Activated CD8-positive, alpha-beta T cell treated with anti-CD3 and anti-CD28 coated beads for 36 hours (primary cell): ENCODE measurements at places on chromosomes 11 and 22. TPM values are rescaled to one million over a fixed set of nuclear protein-coding genes. Genes with fewer than 3 reads are reported as not detected.

GRCh38 chr22:45760682-45761081 lies 89.0 kb downstream of the ATXN10 start:
- no peak overlapping the region for H3K27ac ChIP-seq
- DNase-seq = no peak
- H3K27me3 ChIP-seq = no peaks in the 10 kb centered on the region
- H3K4me3 ChIP-seq = no peak overlapping the region

DNA sequence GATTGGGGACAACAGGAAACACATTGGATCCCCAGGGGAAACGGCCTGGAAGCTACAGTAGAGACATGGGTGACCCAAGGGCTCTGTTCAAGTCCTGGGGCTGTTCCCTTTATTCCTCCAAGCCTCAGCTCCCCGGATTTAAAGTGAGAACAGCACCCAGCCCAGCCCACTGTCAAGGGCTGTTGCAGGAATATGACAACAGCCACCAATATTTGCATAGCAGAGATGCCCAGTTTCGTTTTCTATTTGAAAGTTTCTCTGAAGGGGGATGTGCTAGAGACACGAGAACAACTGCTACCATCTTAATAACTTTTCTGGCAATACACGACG lies 81.1 kb upstream of the WNT7B start:
- peak; percentile 50 for DNase-seq
- H3K27ac ChIP-seq = peak overlapping the region; percentile 81
- peaks cover 4% of the 10 kb centered on the region for H3K36me3 ChIP-seq
- peaks cover 38% of the 10 kb centered on the region for H3K4me1 ChIP-seq
- peak overlapping the region; percentile 32 for H3K4me3 ChIP-seq

DNA sequence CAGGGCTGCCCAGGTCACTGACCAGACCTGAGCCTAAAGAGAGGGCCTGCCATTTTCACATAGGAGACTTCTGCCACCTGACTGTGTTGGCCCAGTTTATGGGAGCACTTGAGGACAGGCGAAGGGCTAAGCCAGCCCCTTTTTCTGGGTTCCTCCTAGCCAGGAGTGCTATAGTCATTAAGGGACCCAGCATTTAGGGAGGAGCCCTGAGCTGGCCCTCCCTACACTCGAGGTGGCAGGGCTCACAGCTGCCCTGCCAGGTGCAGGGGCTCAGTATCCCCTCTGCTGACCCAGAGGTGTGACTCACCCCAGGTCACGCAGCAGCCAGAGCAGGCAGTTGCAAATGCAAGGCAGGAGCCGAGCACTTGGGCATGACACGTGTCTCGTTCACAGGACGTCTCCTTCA lies 86.3 kb upstream of the CRYBB3 start:
- no peak overlapping the region for H3K27ac ChIP-seq
- peak overlapping the region; percentile 78 for H3K4me3 ChIP-seq
- H3K4me1 ChIP-seq = peaks cover 29% of the 10 kb centered on the region
- no peaks in the 10 kb centered on the region for H3K27me3 ChIP-seq

- H3K36me3 ChIP-seq = no peaks in the 10 kb centered on the region
- H3K4me1 ChIP-seq = no peaks in the 10 kb centered on the region
- no peak overlapping the region for H3K4me3 ChIP-seq
- peaks cover 10% of the 10 kb centered on the region for H3K27me3 ChIP-seq
These were observed 23.7 kb downstream of the HTR3A start for GRCh38 chr11:113998574-113998973.

DNA sequence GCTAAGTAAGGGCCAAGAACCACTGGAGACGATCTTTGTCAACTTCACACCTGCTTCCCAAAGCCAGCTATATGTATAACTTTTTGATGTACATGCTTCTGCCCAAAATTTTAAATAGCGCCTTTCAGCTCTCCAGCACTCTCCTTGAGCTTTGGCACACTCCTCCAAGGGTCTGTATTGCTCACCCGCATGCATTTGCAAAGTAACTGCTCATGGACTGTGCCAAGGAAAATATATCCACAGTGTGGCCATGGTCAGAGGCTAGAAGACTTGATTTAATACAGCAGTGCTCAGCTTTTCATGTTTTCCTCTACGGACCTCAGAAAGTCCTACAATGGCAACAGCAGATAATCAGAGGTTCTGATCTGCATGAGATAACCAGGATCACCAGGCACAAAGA lies 550.1 kb downstream of the SOX6 start:
- no peak for DNase-seq
- H3K36me3 ChIP-seq = no peaks in the 10 kb centered on the region
- no peak overlapping the region for H3K27ac ChIP-seq
- H3K27me3 ChIP-seq = peaks cover 3% of the 10 kb centered on the region
- peaks cover under 1% of the 10 kb centered on the region for H3K4me1 ChIP-seq

GRCh38 chr11:76834151-76834550 lies 26.6 kb upstream of the ACER3 start:
- no peaks in the 10 kb centered on the region for H3K36me3 ChIP-seq
- no peak for DNase-seq
- no peak overlapping the region for H3K27ac ChIP-seq
- peaks cover 5% of the 10 kb centered on the region for H3K27me3 ChIP-seq
- H3K4me3 ChIP-seq = no peak overlapping the region

DNA sequence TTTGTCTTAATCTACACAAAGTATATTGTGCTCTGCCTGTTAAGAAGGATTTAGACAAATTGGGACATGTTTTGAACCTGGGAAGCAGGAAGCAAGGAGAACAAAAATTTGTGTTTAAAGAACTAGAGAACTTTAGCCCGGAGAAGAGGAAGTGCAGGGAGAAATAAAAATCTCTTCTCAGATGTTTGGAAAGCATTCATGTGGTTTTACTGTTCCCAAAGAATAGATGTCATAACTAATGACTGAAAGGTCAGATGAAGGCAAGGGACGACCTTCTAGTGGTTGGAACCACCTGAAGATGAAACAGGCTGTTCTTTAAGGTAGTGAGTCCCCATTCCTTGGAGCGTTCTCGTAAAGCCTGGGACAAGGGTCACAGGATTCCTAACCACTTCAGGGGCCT lies 38.3 kb downstream of the IRAG1 start:
- no peak for DNase-seq
- no peak overlapping the region for H3K27ac ChIP-seq
- H3K4me3 ChIP-seq = no peak overlapping the region
- H3K36me3 ChIP-seq = no peaks in the 10 kb centered on the region
- peaks cover 27% of the 10 kb centered on the region for H3K4me1 ChIP-seq

DNA sequence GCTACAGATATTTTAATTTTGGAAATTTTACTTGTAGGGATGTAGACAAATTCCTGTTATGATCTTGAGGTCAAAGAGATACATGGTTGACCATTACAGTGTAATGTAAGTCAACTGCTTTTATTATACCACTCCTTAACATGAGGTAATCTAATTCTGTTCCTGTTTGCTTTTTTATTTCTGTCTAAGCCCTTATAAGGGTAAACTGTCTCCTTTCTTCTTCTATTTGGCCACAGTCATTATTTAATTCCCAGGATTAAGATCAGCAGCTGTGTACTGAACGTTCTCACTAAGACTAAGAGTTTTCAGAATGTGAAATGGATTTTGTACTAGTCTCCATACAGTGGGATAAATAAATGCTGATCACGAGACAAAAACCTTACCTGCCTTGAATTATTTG lies 32.8 kb downstream of the C2CD3 start:
- H3K4me3 ChIP-seq = no peak overlapping the region
- DNase-seq = no peak
- peaks cover 16% of the 10 kb centered on the region for H3K36me3 ChIP-seq
- H3K27me3 ChIP-seq = no peaks in the 10 kb centered on the region

GRCh38 chr22:44668190-44668885 lies 33.7 kb upstream of the PRR5 start:
- no peaks in the 10 kb centered on the region for H3K36me3 ChIP-seq
- H3K4me1 ChIP-seq = peaks cover 60% of the 10 kb centered on the region
- no peaks in the 10 kb centered on the region for H3K27me3 ChIP-seq

GRCh38 chr11:35923452-35923851 lies 20.4 kb upstream of the LDLRAD3 start:
- H3K4me1 ChIP-seq = no peaks in the 10 kb centered on the region
- no peak overlapping the region for H3K4me3 ChIP-seq
- DNase-seq = no peak
- peaks cover 4% of the 10 kb centered on the region for H3K27me3 ChIP-seq
- H3K27ac ChIP-seq = no peak overlapping the region

GRCh38 chr11:125347261-125347585 lies 148.8 kb downstream of the FEZ1 start:
- H3K27ac ChIP-seq = no peak overlapping the region
- no peaks in the 10 kb centered on the region for H3K4me1 ChIP-seq
- H3K4me3 ChIP-seq = no peak overlapping the region
- peaks cover 7% of the 10 kb centered on the region for H3K27me3 ChIP-seq

DNA sequence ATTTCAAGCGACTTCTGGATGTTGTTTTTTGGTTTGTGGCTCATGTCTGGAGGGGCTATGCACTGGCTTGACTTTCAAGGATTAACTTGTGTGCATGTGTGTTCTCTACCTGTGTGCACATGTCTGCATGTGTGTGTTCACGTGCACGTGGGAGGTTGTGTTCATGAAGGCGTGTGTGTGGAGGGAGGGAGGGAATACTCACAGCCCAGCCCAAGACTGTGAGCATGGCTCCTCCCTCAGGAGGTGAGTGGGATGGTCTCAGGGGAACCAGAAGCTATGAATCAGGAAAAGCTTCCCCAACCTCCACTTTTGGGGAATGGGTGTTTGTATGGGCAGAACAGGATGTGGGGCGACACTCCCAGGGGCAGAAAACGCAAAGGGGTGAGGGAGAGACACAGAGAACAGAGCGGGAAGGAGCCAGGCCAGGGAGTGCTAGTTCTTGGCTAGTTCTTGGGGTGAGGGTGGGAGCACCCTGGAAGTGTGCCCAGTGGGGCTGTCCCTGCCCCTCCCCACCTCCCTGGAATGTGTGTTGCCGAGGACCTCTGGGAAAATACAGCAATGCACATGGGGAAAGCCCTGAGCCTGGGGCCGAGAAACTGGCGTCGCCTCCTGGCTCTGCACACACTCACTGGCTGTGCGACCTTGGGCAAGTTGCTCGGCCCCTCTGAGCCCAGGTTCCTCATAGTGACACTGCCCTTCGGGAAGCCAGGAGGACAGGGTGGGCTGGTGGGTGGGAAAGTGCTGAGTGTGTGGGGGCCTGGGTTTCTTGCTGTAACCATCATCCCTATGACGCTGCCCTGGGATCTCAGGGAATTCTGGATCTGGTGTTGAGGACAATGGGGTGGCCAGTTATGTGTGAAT lies 16.9 kb upstream of the ALX4 start:
- H3K36me3 ChIP-seq = no peaks in the 10 kb centered on the region
- H3K27me3 ChIP-seq = peaks cover 61% of the 10 kb centered on the region
- no peak overlapping the region for H3K4me3 ChIP-seq
- H3K27ac ChIP-seq = no peak overlapping the region

DNA sequence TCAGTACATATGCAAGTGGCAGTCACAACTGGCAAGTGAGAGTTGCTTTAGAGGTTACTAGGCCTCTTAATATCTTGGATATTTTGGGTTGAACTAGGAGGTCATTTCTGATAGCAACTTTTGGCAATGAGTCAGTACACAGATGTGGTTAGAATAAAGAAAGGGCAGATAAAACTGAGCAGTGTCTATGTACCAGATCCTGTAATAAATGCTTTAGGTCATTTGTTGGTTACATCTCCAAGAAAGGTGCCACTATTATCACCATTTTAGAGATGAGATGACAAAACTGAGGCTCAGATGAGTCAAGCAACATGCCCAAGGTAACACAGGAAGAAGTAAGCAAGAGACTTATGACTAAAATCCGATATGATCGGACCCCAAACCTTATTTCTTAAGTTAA lies 25.0 kb downstream of the MAML2 start:
- no peak for DNase-seq
- H3K4me1 ChIP-seq = peaks cover 92% of the 10 kb centered on the region
- H3K36me3 ChIP-seq = peaks cover 54% of the 10 kb centered on the region
- H3K27ac ChIP-seq = peak overlapping the region; percentile 64
- no peak overlapping the region for H3K4me3 ChIP-seq

DNA sequence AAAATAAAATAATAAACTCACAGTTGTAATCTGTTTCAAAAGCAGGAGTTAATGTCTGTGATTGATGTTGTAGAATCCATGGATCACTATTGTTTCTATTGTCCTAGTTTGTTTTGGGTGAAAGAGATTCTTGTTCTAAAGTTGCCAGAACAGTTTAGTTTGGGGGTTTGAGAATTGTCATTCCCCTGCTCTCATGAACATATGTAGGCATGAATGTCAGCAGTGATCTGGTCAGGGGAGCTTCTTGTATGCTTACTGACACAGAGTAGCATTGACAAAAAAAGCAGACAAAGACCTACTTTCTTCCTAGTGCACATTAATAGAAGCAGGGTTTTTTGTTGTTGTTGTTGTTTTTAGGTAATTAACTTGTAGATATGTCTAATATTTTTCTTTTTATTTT lies 38.6 kb downstream of the ARHGAP1 start:
- H3K4me1 ChIP-seq = no peaks in the 10 kb centered on the region
- H3K36me3 ChIP-seq = peaks cover 24% of the 10 kb centered on the region
- H3K4me3 ChIP-seq = no peak overlapping the region
- no peak for DNase-seq

DNA sequence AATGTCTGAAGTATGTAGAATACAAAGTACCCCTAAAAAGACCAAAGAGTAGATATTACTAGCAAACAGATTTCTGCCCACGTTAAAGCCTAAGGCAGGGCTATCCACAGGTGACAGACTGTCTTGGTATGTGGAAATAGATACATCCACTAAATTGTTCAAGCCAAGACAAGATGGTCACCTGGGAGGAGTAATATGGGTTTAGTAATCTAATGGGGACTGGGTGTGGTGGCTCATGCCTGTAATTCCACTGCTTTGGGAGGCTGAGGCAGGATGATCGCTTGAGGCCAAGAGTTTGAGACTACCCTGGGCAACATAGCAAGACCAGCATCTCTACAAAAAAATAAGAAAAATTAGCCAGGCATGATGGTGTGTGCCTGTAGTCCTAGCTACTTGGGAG lies 7.5 kb downstream of the SGSM3 start:
- peaks cover 32% of the 10 kb centered on the region for H3K4me1 ChIP-seq
- H3K4me3 ChIP-seq = no peak overlapping the region
- peaks cover 11% of the 10 kb centered on the region for H3K36me3 ChIP-seq
- no peak overlapping the region for H3K27ac ChIP-seq
- no peak for DNase-seq

- H3K27me3 ChIP-seq = no peaks in the 10 kb centered on the region
- H3K36me3 ChIP-seq = peaks cover 2% of the 10 kb centered on the region
- no peaks in the 10 kb centered on the region for H3K4me1 ChIP-seq
- H3K27ac ChIP-seq = no peak overlapping the region
- no peak overlapping the region for H3K4me3 ChIP-seq
These were observed 29.9 kb downstream of the RPL3 start for GRCh38 chr22:39289533-39289932.

DNA sequence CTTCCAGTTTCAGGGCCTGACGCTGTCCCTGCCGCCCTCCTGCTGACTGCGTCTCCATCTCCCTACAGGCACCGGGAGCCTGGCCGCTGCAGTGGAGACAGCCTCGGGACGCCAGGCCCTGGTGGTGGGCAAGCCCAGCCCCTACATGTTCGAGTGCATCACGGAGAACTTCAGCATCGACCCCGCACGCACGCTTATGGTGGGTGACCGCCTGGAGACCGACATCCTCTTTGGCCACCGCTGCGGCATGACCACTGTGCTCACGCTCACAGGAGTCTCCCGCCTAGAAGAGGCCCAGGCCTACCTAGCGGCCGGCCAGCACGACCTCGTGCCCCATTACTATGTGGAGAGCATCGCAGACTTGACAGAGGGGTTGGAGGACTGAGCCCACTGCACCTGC lies 7.0 kb downstream of the PDXP start:
- H3K4me1 ChIP-seq = peaks cover 23% of the 10 kb centered on the region
- DNase-seq = no peak
- no peaks in the 10 kb centered on the region for H3K27me3 ChIP-seq
- no peak overlapping the region for H3K4me3 ChIP-seq
- peaks cover 30% of the 10 kb centered on the region for H3K36me3 ChIP-seq
- H3K27ac ChIP-seq = no peak overlapping the region

NLRP14 gene
- 0.11 TPM for total RNA-seq

C11orf97 gene
- not detected for total RNA-seq

ARHGAP20 gene
- total RNA-seq = 0.45 TPM

LIF gene
- 161 TPM for total RNA-seq

COX8A gene
- total RNA-seq = 436 TPM

ADORA2A gene
- total RNA-seq = 41.4 TPM

OR52M1 gene
- not detected for total RNA-seq

TCIRG1 gene
- total RNA-seq = 138 TPM

OSM gene
- 45.7 TPM for total RNA-seq
